Fibroblast of skin of abdomen (primary cell): ENCODE measurements at places on chromosomes 4 and X.

GRCh38 chrX:84161641-84162040 is 26.4 kb downstream of the RPS6KA6 start:
- no peak for DNase-seq

DNA sequence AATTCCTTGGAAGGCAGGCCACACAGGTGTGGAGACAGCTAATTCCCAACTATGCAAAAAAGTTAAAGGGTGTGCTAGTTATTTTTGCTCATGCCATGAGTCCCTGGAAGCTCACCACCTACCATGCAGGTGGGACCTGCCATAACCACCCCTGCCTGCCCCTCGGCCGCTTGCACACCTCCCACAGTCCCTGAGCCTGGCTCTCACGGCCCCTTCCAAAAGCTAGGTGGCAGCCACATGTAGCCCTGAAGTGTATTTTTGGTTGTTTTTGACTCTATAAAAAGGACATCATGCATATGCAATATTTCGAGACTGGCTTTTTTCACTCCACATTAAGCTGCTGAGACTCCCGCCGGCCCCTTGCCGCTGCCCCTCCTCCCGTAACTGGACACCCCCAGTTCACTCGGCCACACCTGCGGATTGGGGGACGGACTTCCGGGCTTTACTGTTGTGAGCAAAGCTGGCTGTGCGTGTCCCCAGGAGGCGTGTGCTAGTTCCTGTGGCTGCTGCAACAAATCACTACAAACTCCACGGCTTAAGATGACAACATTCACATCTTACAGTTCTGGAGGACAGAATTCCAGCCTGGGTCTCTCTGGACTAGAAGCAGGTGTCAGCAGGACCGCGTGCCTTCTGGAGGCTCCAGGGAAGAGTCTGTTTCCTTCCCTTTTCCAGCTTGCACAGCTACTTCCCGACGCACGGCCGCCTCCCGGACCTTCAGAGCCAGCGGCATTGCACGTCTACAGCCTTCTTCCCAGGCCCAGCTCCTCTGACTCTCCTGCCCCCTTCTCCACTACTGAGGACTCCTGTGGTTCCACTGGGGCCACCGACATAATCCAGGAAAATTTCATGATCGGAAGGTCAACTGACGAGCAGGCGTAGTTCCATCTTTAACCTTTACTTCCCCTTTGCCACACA is 24.8 kb downstream of the ZFYVE28 start:
- no peak for DNase-seq

DNA sequence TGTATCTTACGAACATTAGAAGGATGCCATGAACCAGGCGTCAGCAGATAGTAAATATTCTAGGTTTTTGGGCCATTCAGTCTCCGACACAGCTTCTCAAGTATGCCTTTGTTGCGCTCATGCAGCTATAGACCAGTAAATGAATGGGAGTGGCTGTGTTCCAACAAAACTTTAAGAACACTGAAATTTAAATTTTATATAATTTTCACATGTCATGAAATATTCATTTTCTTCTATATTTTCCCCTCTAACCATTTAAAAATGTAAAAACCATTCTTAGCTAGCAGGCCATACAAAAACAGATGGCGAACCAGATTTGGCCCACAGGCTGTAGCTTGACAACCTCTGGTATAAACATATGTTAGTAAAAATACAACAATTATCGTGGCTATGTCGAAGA is 151.8 kb upstream of the KIT start:
- no peak for DNase-seq

DNA sequence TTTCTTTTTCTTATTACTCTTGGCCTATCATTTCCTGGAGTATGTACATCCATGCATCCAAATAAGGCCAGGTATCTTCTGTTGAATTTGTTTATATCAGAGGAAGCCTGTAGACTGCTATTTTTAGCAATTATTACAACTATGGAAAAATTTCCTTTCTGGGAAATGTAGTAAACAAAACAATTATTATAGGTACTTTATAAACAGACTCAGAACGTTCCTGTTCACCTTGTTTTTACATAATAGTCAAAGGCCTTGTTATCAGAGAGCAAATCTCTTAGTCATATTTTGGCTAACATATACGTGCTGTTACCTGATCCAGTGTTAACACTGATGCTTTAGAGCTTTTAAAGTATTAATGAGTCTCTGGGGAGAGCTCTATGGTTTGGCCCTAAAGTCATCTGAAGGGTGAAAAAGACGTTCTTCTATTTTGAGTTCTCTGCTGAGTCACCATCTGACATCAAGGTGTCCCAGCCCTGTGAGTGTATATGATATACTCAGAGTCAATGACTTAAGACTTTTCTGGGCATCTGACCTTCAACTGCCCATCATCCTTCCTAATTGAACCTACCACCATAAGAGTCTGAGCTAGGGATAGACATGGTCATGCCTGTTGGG is 7.3 kb downstream of the SPARCL1 start:
- DNase-seq, result peak; percentile 34

GRCh38 chr4:144014808-144015207 is 4.4 kb downstream of the GYPB start:
- DNase-seq, result no peak

DNA sequence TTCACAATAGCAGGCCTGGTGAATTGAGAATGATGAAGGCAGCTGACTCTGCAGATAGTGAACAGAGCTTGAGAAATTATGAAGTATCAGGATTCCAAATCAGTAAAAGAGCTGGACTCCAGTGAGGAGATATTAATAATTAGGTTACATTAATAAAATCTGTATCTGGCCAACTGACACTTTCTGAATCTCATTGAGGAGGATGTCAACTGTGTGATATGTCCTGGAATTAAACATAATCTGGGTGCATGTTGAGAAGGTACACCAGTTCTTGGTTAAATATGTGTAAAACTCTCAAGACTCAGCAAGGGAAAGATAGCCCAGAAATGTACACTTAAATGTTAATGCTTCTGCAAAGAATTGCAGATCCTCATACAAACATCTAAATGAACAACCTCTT is 177.8 kb upstream of the SFRP2 start:
- no peak for DNase-seq

DNA sequence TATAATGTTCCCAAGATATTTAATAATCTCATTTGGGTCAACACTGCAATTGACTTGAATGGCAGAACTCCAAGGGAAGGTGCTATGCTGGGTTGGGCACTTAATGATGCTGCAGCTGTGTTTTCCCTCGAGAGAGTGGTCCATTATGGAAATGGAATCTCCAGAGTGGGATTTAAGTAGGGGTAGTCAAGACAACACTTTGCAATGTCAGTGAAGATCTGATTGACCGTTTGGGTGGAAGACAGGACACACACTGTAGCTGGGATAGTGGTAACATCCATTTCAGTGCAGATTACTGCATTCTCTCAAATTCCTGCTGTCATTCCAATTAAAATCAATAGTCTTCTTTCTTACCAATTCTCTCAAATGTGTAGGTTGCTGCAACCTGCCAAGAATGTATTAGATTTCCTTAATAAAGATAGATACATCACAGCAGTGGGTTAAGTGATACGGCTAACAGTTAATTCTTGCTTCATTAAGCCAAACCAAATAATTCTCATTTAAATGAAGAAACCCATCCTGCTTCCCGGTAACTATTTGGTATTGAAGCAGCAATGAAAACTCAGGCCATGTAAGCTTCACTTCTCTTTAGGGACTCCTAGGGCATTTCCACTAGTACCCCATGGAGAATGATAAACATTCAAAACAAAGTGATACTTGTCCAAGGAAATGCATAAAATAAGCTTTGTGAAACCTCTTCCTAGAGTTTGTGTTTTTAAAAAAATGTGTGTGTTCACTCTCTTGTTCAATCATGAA is 40.5 kb upstream of the RASGEF1B start:
- no peak for DNase-seq

GRCh38 chr4:99100876-99101275 is 12.3 kb upstream of the ADH5 start:
- DNase-seq, result peak; percentile 49
